ENCODE measurements at places on chromosomes 6 and 20. TPM values are rescaled to one million over a fixed set of nuclear protein-coding genes. Genes with fewer than 3 reads are reported as not detected.

SCUBE3 gene
- total RNA-seq: 0.05 TPM

AGER gene
- total RNA-seq: 1.5 TPM

IRF4 gene
- 0.07 TPM for total RNA-seq

CFB gene
- total RNA-seq: 3.3 TPM

SH3BGRL2 gene
- total RNA-seq: 0.29 TPM

PNLDC1 gene
- total RNA-seq: not detected

MCCD1 gene
- not detected for total RNA-seq

ABHD16A gene
- 14.1 TPM for total RNA-seq

SLC22A7 gene
- not detected for total RNA-seq

PDYN gene
- total RNA-seq: 0.06 TPM
